NCI-H510A (cell line): ENCODE measurements at places on chromosomes 2 and 18.

DNA sequence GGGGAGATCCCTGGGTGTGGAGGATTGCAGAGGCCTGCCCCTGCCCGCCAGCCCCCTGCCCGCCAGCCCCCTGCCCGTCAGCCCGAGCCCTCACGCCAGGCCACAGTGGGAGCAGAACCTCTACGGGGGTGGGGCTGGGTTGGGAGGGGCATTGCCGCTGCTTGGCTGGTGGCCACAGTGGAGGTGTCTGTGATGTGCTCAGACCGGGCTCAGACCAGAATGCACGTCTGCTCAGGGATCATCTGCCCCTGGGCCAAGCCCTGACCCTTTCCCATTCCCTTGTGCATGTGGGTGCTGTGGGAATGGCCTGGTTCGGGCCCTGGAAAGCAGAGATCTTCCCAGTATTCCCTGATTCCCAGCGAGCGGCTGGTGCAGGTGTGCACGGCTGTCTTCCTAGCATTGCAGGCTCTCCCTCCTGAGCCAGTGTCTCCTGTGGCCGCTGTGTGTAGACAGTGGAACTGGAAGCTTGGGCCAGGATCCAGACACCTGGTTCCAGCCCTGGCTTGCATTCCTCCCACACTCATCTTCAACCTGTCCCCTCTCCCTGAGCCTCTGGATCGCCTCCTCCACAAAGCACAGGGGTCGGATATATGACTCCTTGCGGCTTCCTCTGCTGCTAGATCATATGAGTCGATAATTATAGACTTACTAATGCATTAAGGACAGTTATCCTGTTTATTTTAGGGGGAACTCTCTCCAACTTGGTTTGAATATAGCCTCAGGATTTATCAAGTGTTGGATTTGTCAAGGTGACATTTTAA, 161.6 kb downstream of the LDLRAD4 start:
- no peak for DNase-seq

GRCh38 chr2:32958821-32959220, 12.1 kb downstream of the LTBP1 start:
- no peak for DNase-seq

- DNase-seq, result no peak
Observed at GRCh38 chr2:150165988-150166312, 321.5 kb downstream of the RND3 start.

DNA sequence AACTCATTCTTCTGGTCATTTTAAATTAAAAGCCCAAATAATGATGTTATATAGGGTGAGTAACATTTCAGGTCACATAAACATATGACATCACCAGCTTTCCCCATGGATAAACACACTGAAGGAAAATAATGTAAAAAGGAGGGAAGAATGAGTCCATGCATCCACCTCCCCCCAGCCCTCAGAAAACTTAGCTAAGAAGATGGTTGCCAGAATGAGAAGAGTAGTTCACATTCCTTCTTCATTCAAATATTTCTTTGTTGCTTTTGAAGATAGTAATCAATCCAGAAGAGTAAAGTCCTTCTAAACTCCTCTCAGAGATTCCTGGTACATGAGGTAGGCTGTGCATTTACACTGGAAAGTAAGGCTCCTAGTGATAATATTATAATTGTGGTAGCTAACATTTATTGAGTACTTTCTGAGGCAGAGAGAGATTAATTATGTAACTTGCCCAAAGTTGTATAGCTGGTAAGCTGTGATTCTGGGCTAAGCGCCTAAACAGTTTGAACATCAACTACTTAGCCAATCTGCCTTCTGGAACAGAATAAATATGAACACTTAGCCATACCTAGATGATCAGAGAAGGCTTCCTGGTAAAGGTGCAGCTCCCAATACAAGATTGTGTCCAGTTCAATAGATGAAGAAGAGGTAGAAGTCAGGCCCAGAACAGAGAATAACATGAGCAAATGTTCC, 256.7 kb upstream of the FN1 start:
- DNase-seq, result no peak

DNA sequence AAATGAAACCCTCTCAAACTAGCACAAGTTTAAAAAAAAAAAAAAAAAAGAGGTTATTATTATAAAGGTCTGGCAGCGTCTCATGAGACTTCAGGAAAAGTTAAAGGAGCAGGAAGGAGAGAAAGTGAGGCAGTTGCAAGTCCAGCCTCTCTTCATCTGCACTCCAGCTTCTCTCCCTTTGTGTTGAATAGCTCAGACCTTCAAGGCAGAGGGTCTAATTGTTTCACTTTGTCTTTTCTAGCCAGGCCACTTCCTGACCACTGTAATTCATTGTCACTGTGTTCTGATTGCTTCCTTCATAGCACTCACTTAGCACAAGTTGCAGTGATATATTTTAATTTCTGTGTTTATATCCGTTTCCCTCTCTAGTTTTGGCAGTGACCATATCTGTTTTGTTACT, 99.9 kb downstream of the SPATS2L start:
- DNase-seq, result no peak

DNA sequence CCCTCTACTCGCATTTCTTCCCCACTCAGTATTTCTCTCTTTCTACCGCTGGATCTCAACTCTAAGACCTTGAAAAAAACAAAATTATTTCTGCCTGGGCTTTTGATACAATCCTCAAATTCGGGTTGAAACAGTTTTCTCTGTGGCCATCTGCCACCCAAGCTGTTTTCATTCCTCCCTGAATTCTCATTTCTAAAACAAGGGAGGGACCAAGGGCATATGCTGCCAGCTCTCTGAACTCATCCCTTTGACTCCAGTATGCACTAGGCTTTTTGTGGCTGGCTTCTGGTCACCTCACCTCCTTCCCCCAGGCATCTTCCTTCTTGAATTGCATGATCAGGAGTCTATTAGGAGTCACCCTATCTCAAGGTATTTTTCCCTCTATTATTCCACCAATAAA, 49.5 kb downstream of the CCDC148 start:
- DNase-seq, result no peak

DNA sequence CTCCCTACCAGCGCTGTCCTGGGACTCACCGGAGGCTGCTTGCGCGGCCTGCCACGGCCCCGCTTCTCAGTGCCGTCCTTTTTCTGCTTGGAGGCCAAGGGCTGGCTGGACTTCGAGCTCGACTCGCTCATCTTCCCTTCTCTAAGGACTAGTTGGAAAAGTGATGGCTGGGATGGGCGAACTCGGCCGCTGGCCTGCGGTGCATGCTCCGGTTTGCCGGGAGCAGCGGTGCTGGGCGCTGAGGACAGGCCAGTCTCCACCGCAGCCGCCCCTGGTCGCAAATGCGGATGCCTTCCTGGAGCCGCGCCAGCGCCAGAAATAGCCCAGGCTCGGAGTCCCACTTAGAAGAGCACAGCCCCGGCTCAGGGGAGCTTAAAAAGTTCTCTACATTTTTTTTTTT, 3.1 kb downstream of the C2orf81 start:
- DNase-seq, result no peak

- no peak for DNase-seq
Observed at GRCh38 chr2:186189816-186190215, 296.2 kb upstream of the ZC3H15 start.

DNA sequence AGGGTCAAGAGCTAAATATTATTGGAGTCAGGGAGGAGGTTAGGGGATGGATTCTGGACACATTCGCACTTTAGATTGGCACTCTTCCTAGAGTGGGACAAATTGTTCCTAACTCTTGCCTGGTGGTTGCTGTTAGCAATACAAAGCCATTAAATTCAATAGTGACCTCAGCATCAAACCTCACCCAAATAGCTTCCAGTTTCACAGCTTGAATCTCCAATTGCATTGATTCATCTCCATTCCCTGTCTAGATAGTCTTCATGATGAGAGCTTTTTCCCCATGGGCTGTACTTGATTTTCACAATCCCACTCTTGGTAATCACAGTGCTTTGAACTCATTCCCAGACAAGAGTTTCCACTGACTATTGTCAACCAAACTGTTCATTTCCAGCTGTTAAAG, 585.9 kb upstream of the SYT4 start:
- no peak for DNase-seq

DNA sequence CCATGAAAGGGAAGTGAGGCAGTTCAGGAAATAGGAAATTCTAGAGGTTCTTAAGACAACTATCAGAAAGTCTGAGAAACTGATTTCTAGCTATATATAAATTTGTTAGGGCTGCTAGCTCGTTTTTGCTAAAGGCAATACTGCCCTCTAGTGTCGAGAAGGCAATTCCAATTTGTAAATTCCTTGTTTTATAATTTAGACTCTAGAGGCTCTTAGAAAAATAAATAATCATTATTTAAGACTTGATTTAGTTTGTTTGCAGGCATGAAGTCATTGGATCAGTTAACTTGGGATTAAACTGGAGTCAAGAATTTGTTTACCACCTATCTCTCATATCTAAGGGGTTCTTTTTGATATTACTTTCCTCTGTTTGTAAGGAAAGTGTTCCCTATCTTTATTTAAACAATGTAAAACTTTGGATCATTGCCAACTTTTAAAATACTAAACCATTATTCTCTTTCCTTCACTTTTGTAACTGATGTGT, 66.2 kb downstream of the ACVR2A start:
- DNase-seq, result no peak

DNA sequence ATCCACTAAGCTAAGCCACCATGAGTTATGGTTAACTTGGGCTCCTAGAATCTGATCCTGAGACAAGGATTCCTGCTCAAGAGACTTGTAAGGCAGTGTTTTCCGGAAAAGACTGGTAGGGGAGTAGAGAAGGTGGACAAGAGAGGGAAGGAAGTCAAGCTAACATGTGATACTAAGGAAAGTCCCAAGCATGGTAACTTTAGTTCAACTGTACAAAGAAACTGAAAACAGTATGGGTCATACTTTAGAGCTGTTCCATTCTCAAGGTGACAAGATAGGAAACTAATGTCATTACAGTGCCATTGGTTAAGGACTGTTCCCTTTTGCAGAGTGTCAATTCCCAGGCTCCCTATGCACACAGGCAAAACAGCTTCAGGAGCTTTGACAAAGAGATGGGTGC, 5.8 kb downstream of the MYO5B start:
- DNase-seq, result no peak

- no peak for DNase-seq
Observed at GRCh38 chr2:102637358-102637757, 18.0 kb downstream of the SLC9A2 start.

DNA sequence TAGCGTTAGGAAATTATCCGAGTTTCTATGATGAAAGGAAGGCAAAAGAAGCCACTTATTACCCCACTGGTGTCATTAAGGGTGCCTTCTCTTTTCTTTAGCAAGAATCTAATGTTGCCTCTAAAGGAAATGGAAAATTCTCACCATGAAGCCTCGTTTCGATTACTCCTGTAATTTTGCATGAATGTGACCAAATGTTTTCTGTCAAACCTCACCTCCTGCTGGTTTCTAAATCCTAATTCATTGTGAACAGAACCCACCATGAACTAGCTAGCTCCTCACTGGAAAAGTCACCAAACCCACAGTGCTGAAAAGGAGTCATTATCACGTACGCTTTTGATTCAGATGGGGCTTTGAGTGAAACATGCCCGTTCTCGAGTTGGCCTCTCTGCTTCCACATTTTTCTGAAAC, 119.9 kb downstream of the COPS8 start:
- DNase-seq, result no peak

- peak; percentile 6 for DNase-seq
Observed at GRCh38 chr2:212686285-212686895, 147.8 kb upstream of the ERBB4 start.

DNA sequence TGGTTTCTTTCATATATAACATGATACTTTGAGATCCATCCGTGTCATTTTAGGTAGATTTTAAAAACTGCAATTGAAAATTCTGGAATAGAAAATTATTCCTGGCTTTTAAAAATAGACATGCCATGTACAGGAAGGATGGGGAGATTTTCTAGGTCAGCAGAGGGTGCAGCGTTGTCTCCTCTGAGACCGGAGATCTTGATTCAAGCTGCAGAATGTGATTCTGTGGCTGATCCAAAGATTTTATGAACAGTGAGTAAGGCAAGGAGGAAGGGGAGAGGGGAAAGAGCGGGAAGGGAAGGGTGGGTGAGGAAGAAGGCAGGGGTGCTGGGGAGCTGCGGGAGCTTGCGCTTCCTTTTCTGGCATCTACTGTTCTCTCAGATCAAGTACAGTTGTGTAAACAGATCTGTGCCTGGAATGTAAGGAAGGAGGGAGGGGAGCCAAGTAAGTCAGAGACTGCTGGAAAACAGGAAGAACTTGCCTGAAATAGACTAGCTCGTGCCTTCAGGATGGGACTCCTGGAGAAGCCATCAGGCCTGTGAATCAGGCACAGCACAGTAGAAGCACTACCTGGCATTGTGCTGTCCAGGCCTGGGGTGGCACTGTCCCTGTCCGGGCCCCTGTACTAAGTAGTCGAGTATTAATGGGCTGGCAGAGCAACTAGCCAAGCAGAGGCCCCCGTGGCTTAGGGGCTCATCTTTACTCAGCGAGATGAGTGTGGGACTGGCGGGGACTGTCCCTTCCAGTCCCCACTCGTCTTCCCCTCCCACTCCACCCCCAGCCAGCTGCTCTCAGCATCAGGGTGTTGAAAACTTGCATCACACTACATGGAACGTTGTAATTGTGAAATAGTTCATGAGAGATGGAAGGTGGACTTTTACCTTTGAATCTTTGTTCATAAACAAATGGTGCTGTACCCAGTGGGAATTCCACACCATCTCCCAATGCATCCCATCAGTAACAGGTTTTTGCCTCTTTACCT, 163.5 kb downstream of the UXS1 start:
- DNase-seq, result no peak

- DNase-seq, result no peak
Observed at GRCh38 chr18:79542876-79543750, 136.5 kb upstream of the CTDP1 start.

DNA sequence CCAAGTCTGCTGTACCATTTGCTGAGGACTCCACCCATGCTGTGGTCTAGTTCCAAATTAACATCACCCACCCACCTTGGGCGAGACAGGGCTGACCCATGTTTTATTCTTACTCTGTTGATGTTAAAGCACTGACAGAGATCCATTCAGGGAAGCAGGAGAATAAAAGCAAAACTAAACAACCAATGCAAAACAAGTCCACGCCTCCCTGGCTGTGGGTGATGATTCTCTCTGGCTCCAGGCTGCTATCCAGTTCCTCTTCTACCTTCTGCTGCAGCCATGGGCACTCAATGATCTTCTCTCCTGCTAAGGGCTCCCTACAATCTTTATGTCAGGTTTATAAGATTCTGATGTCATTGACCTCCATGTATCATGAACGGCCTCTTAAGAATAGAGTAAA, 786.6 kb upstream of the ID2 start:
- DNase-seq, result no peak

DNA sequence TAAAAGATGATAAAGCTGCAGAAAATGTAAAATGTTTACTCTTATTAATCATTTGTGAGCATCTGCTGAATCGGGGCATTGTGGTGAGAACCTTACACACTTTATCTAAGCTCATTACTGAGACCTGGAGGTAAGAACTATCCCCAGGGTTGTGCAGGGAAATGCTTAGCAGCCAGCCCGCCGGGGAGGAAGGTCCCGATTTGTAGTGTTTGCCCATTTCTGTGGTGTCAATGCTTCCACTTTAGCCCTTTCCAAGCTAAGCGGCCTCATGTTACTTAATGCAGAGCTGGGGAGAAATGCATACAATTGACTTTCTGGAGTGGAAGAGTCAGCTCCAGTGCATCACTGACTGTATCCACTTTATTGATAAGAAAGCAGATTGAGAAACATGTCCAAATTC, 20.8 kb upstream of the KCNK3 start:
- DNase-seq, result no peak
